ENCODE measurements at places on chromosomes 7 and 10.

DNA sequence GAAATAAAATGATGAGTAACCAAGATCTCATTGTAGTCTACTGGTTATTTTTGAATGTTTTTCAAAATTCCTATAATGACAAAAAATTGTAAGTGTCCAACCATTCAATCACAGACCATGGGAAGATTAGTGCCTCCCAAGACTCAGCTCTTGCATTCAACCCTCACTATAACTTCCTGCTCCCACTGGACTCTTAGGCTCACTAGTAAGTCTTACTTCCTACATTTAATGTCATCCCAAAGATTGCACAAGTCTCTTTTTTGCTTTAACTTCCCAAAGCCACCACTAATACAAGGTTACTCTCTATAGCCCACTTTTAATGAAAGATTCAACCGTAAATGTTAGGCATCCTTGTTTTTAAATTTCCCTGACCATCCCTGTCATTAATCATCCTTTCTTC lies 111.9 kb upstream of the NRBF2 start:
- DNase-seq: no peak

- no peak for DNase-seq
Observed at GRCh38 chr10:93827056-93827804, 66.5 kb upstream of the SLC35G1 start.

GRCh38 chr10:60042914-60043313 lies 136.6 kb upstream of the CCDC6 start:
- DNase-seq: no peak

- no peak for DNase-seq
Observed at GRCh38 chr10:13955409-13956068, 368.8 kb downstream of the PRPF18 start.

DNA sequence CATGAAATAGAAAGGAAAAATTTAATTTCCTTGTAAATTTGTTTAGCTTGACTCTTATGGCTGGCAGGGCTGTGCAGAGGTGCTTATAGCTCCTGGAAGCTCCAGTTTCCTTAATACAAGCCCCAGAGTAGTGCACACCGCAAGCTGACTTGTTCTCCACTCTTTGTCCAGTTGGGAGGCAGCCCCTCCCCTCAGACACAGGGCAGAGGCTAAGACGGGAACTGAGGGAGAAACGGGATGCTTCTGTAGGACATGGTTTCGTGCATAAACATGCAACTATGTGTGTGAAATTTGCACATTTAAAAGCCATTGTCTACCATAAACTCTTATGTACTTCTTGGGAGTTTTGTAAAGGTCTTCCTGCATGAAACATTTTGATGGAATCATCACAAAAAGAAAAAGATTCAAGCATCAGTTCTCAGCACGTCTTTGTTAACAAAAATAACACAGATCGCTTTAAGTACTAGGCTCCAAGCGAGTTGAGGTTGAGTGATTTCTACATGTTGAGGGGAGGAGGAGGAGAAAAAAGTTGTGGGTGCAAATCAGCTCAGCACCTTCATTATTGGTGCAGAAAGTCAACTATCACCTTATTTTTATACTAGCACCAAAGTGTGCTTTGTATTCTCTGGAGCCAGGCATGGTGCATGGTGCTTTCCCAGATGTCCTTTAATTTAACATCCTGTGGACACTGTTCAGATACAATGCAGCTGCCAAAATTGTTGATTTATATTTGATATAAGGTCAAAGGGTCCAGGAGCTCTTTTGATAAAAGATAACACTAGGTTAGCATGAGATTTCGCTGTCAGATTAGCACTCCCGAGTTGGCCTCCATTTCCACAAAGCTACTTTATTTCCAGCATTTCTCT lies 124.5 kb downstream of the CHN2 start:
- no peak for DNase-seq

- DNase-seq: no peak
Observed at GRCh38 chr10:27687743-27688142, 57.9 kb downstream of the MKX start.

DNA sequence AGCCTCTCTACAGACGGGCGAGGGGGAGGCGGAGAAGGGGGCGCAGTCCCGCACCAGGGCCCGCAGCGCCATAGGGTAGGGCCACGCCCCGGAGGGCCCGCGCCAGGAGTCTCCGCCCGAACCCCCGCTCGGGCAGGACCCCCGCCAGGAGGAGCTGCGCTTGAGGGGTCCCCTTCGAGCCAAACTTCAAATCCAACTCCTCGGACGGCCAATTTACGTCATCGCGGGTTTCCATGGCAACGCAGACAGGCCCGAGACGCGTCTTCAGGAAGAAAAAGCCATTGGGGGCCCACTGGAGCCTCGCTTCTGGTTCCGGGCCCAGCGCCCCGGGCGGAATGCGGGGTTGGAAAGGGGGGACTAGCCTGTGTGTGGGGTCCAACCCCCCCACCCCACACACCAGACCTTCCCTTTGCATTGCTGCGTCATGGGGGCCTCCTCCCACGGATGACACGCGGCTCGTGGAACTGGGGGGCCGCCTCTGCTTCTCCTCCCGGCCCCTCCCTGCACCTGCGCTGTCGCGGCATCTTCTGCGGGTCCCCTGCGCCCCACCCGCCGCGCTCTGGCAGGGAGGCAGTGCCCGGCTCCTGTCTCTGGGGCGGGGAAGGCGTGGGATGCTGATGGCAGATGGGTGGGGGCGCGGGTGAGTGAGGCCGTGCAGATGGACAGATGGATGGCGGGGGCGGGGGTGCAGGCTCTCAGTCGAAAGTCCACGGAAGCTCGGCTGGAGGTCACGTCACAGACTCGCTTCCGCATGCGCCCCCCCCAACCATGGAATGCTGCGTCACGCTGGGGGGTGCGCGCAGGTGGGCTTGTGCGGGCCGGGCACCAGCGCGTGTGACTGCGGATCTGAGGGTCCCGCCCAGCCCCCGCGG lies 1.2 kb downstream of the CALY start:
- DNase-seq: no peak

DNA sequence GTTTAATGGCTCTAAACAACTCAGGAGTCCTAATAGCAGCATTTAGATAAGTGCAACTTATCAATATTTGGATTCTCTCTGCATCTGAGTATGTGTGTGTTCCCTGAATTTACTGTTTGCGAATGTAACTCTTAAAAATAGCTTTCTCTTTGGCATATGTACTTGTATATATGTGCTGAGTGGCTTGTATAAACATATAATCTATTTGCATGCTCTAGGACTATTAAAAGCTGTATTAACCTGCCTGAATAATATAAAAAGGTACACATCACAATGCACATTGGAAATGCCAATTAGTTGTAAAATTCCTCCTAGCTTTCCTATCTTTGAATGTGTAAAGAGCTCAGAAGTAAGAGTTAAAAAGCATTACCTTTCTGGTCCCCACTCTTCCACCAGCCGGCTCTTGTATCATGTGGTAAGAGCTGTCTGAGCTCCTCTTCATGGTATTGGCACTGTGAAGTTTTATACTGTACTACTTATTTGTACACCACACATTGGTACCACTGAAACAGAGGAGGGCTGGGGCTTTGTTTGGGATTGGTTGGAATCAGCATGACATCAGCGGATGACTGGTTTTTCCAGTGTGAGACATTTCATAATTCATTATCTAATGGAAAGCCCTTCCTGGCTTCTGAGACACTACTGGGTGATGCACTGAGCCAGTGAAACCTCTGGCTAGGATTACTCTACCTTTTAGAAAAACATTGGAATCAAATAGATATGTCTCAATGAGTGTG lies at the start of gene INHBA:
TSS of gene INHBA (minus strand) at position 456 of the 737 bp plus-strand sequence. CDS start 2,716 bp downstream, outside the sequence.
- no peak for DNase-seq

- peak; percentile 25 for DNase-seq
Observed at GRCh38 chr7:142357953-142358520, 100.2 kb upstream of the PRSS58 start.

- peak; percentile 22 for DNase-seq
Observed at GRCh38 chr10:60390224-60390626, 550 bp upstream of the ANK3 start.

- DNase-seq: no peak
Observed at GRCh38 chr7:126005064-126005463, 1075.4 kb upstream of the POT1 start.

DNA sequence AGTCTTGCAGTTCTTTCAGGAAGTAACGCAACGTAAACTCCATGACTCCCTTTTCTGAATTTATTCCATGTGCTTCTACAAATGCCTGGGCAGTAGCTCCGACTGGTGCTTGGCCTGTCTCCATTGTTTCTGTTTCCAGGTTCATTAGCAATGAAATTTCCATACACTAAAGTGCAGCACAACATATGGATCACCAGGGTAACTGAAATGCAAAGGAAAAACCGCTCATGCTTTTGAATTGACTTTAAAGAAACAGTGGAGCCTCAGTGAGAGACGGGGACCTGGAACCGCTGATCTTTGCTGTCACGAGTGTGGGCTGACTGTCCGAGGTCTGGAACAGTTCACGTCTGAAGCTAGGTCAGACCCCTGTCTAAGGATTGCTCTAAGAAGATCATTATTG lies 126.5 kb upstream of the IGFBP3 start:
- DNase-seq: no peak

- no peak for DNase-seq
Observed at GRCh38 chr10:70190102-70190501, 19.8 kb upstream of the SAR1A start.

- no peak for DNase-seq
Observed at GRCh38 chr10:8213735-8214134, 159.2 kb downstream of the GATA3 start.

DNA sequence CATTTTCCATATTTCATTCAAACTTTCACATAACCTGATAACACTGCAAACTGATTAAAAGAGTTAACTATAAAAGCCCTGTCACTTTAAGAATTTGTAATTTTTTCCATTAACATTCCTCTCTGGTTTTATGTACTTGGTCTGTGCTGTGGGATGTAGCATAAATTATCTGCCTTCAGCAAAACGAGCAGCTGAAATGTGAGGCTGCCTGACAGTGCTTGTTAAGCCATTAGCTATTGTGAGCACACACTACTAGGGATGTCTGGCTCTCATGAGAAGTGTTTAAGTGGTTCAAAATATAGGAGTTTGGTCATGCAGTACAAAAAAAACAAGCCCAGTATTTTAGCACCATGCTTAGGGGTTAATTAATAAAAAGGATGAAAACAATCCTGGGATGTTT lies 63.0 kb downstream of the HOXA1 start:
- DNase-seq: no peak

- no peak for DNase-seq
Observed at GRCh38 chr10:67603086-67603485, 92.9 kb downstream of the CTNNA3 start.

DNA sequence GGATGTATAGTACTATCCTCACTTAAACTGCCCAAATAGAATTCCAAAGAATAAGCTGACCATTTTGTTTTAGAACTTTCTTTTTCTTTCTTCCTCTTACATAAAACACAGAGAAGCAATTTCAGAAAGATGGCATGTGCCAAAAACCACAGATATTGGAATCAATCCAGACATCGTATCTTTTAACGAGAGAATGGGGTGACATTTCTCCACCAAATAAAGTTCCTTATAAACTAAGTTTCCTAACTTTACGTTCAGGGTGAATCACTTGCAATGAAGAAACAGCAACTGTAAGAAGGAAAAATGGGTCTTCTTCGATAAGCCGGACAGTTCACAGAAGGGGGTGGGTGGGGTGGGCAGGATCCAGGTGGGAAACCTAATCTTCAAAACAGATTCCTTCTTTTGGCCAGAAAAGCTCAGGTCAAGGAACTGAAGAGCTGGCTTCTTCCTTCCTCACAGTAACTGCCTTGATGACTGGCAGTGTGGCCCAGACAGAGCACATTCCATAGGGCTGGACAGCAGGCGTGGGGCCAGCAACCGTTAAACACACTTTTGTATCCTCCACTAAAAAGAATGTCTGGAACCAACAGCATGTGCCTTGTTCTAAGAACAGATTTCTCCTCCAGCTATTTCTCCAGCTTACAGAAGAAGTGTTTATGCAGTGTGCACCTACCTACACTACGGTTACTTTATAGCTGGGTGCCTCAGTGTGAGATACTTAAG lies 31.5 kb downstream of the CREB3L2 start:
- no peak for DNase-seq

DNA sequence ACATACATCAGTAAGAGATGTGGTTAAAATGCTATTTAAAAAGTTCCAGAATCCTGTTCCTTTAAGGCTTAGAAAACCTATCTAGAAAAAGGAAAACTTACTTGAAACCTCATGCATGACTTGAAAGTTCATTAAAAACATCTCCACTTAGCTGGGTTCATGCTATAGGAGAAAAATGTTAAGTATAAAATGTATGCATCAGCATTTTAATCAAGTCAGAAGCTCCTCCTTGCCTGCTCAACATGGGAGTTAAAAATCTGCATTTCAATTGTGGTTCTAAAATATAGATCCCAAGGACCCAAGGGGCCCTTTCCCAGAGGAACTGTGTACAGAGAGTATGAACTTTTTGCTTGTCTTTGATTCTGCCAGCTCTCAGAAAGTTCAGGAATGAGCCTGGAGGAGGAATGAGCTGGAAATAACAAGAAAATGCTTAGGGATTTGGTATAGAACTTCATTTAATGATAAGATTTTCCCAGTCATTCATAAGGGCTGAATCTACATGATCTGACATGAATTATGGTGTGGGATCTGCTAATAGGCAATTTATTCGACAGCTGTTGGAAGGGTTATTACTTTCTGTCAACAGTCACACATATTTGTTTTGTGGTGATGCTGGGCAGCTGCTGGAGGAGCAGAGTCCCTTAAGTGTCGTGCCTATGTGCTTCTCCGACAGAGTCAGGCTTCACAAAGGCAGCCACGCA lies 85.6 kb upstream of the MTPN start:
- no peak for DNase-seq

DNA sequence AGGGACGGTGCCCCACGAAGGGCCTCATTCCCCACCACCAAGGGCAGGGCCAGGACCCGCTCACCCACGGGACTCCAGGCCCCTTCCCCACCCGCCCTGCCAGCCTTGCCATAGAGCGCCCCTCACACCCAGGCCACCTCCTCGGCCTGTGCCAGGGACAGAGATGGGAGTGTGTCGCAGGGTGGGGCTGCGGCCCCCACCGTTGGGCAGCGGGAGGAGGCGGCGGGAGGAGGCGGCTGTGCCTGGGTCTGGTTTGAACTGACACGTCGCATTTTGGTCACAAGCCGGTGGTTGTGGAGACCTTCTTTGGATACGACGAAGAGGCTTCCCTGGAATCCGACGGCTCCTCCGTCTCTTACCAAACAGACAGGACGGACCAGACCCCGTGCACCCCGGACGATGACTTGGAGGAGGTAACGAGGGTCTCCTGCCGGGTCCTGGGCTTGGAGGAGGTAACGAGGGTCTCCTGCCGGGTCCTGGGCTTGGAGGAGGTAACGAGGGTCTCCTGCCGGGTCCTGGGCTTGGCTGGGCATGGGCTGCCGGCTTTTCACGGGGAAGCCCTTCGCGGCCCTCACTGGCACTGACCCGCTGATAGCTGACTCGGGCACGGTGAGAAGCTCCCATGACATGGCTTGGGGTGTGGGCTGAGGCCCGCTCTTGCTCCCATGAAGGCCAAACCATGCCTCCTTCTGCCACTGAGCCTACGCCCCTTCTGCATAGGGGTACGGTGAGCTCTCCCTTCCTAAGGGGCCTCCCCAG lies 46.4 kb upstream of the DPYSL4 start:
- no peak for DNase-seq

- DNase-seq: no peak
Observed at GRCh38 chr7:75938921-75939320, 24.0 kb downstream of the POR start.

DNA sequence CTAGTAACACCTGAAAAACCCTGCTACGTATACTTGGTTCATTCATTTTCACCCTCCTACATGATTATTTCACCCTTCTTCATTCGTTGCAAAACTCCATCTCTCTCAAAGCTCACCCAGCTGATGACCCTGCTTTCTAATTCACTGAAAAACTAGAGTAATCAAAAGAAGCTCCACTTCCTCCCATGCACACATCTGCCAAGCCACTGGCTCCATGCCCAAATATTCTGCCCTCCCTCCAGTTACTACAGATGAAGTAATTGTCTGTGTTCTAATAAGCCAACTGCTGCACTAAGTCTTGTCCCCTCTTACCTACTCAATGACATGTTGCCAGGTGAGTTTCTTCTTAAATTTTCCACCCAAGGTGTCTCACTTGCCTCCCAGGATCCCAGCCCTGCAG lies 96.9 kb upstream of the CCDC71L start:
- peak; percentile 45 for DNase-seq
